ENCODE measurements at places on chromosomes 11 and 22. TPM values are rescaled to one million over a fixed set of nuclear protein-coding genes. Genes with fewer than 3 reads are reported as not detected.

- no peak for DNase-seq
Measured at GRCh38 chr11:69113226-69113625, 42.5 kb upstream of the SMIM38 start.

GRCh38 chr22:17243524-17243923 is 24.3 kb upstream of the ADA2 start:
- DNase-seq: peak; percentile 31

The OR8H1 gene
- not detected for total RNA-seq

The SPDYC gene
- not detected for total RNA-seq

DNA sequence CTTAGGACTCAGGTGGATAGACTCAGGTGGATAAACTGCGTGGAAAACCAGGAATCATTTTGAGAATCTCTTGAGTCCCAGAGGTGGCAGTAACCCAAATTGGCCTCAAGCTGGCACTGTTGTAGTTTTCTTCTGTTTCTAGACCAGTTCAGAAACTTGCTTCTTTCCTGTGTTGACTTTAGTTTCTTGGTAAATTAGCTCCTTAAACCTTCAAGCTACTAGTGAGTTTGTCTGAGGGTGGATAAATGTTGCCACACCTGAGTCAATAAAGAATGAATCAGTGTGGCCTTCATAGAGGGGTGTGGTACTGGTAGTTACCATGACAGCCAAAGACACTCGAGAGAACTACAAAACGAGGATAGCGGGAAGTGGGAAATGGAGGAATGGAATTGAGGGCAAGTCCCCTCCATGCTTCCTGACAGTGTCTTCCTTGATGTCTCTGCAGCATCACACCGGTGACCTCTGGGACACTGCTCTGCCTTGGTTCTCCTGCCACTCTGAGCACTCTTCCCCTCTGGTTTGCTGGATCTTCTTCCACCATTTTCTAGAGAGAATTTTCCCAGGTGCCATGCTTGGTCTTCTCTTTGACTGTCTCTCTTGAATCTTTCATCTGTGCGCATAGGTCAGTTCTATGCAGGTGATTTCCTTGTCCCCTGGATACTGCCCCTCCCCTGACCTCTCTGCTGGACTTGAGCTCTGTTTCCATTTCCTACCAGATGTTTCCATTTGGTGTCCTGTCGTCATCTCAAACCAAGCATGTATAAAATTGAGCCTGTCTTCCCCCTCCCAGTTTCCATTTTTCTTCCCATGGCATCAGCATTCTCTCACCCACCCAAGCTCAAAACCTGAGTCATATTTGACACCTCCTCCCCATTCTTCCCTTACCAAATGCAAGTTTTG is 7.2 kb downstream of the POLD4 start:
- DNase-seq: peak; percentile 61

GRCh38 chr11:69344570-69345145 is 50.7 kb downstream of the MYEOV start:
- no peak for DNase-seq

GRCh38 chr11:42319921-42320320 is 860.5 kb upstream of the LRRC4C start:
- no peak for DNase-seq

The C11orf97 gene
- total RNA-seq: not detected

- no peak for DNase-seq
Measured at GRCh38 chr11:115383431-115383830, 120.8 kb downstream of the CADM1 start.

The TBX10 gene
- total RNA-seq: not detected

- no peak for DNase-seq
Measured at GRCh38 chr11:5846701-5847100, 5.0 kb upstream of the OR52E6 start.

DNA sequence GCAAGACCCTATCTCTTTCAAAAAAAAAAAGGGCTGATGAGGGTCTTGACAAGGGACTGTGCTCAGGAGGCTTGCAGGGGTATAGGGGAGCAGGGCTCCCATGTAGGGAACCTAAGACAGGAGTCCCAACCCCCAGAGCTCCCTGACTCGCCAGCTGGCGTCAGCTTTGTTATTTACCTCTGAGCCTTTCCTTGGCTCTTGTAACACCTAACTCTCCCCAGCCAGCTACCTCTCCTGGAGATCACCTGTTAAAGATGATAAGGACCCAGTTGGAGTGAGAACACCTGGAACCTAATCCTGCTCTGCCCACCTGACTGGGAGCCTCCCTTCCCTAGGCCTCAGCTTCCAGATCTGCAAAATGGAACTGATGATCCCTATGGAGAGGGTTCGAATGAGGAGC is 13.2 kb downstream of the SLC35E4 start:
- DNase-seq: no peak

The VSIG10L2 gene
- total RNA-seq: not detected

The PLAAT5 gene
- total RNA-seq: not detected

GRCh38 chr22:44129619-44129976 is 51.1 kb upstream of the PARVG start:
- DNase-seq: peak; percentile 40

DNA sequence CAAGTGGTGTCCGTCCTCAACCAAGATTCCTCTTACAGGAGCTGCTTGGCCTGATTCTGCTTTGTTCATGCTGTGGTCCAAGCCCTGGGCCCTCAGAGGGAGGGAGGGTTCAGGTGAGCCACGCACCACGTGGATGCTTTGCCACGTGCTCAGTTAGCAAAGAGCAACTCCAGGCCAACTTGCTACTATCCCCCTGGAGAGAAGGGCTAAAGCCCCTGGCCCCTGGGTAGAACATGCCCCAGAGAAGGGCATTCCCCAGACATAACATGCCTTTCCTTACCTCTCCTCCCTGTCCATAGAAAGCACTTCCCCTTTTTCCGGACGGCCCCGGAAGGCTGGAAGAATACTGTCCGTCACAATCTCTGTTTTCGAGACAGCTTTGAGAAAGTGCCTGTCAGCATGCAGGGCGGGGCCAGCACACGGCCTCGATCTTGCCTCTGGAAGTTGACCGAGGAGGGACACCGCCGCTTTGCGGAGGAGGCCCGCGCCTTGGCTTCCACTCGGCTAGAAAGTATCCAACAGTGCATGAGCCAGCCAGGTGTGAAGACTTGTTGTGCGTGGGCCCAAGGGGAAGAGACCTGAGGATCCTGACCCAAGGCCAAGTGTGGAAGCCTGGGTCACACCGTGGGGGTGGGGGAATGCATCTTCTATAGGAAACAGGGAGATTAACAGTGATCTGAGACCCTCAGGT is 8.8 kb downstream of the FOXR1 start:
- no peak for DNase-seq

The ABCC8 gene
- not detected for total RNA-seq

DNA sequence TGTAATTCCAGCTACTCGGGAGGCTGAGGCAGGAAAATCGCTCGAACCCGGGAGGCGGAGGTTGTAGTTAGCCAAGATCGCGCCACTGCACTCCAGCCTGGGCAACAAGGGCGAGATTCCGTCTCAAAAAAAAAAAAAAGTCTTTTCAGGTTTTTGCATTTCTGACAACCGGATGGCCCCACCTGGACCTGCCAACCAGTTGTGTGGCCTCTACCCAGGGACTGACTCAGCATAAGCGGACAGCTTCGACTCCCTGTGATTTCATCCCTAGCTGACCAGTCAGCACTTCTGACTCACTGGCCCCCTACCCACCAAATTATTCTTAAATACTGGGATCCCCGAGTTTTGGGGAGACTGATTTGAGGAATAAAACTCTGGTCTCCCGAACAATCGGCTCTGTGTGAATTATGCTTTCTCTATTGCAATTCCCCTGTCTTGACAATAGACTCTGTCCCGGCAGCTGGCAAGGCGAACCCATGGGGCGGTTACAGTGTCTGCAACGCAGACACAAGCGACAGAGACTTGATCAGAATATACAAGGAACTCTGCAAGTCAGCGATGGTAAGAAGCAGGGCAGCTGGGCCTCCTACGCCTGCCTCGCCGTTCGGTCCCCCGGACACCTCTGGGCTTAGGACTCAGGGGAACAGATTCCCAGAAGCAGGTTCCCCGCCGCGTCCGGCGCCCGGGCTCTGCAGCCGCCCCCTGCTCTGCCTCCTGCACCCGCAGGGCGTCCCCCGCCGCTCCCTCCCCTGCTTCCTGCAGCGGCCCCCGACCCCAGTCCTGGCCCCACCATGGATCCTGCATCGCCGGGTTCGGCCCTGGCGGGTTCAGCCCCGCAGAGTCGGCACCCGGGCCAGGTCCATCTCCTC is 741 bp upstream of the TALDO1 start:
- peak; percentile 71 for DNase-seq

GRCh38 chr11:11440144-11440543 is 87.1 kb upstream of the CSNK2A3 start:
- no peak for DNase-seq

- no peak for DNase-seq
Measured at GRCh38 chr11:119041821-119042514, 11.3 kb upstream of the SLC37A4 start.

DNA sequence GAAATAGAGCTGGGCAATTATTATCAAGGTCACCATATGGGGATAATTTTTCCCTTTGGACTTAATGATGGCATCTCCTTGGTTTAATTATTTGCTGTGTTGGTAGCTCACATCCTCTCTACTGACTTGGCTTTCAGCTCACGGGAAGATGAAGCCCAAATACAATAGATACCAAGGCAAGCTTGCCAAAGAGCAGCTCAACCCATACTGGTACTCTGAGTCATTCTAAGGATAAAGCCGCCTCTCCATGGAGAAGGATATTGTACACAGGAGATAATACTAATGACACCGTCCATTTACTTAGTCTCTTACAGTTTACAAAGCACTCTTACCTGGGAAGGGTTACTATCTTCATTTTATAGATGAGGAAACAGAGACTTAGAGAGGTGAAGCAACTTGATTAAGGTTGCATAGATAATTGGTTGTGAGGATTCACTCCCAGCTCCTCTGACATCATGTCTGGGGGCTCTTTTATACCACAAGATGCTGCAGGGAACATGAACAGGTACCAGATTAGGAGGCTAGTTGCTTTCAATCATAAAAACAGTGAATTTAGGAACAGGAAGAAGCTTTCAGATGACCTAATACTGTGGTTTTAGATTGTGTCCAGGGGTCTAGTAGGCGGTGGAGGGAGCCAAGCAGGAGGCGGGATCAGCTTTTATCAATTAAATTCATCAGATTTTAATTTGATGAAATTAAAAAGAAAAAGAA is 48.3 kb upstream of the PICALM start:
- DNase-seq: peak; percentile 79

- DNase-seq: no peak
Measured at GRCh38 chr22:47210112-47210657, 447.7 kb downstream of the TBC1D22A start.
